Activated CD4-positive, alpha-beta T cell treated with anti-CD3 and anti-CD28 coated beads for 36 hours (primary cell): ENCODE measurements at places on chromosomes 2 and 18.

GRCh38 chr2:195838002-195838401 is 181.0 kb downstream of the SLC39A10 start:
- DNase-seq, result no peak

DNA sequence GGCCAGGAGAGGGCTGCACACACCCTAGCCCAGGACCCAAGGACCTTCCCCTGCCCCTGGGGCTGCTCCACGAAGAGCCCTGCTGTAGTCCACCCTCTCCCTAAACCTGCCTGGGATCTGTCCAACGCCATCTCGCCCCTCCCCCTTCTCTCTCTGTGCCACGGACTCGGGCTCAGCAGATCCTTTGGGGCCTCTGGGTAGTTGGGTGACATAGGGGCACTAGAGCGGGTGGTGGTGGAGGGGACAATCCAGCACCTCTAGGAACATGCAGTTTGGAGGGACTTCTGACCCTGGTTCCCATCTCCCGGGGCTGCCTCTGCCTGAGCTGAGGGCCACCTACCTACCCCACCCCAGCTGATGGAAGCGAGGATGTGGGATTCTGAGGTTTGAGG is 7.3 kb upstream of the CRYBA2 start:
- DNase-seq, result no peak

DNA sequence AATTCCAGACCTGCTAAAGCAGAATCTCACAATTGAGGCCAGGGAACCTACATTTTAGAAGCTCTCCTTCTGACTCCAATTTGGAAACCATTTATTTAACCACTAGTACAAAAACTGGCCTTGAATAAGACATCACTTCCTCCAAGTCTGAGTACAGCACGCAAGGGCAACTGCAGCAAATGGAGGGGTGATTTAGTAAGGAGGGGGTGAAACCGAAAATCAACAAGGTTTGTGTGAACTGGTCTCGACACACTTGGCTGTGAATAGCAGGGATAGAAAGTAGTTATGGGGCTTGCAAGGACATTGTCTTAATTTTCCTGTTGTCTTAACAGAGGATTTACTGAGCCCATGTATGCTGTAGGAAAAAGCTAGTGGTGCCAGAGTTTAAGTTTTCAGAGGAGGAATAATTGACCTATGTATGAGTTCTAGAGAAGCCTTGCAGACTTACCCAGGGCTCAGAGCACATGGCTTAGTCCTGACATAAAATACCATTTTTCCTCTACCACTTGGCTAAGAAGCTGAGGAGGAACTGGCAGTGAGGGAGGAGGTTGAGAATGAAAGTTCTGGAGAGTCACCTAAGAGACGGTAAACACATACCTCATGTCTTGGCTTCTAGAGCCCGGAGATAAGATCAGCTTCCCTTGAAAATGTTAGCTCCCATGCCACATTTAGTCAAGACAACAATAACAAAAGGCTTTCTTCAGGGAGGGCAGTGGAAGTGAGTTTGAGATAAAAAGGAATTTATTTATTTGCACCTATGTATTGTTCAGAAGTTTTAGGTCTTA is 114.8 kb downstream of the SMAD2 start:
- DNase-seq, result no peak

- DNase-seq, result no peak
Measured at GRCh38 chr2:10599089-10599488, 90.7 kb downstream of the NOL10 start.

DNA sequence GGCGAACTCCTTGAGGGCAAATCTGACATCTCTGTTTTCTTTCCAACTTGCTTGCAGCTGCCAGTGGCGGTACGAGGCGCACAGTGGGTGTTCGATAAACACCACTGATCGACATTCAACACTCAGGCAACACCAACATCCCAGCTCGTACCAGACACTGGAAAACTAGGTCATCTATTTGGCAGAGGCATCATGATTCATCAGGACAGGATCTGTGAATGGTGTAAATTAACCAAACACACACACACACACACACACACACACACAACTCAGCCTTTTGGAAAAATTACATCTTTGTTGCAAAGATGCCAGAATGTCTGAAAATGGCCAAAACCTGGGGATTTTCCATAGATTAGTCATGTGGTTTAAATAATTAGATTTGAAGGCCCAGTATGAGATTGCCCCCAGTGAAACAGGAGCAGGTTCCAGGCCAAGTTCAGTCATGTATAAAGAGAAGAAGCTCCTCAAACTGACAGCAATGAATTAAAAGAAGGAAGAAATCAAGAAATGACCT is 150.5 kb upstream of the NCKAP5 start:
- no peak for DNase-seq

DNA sequence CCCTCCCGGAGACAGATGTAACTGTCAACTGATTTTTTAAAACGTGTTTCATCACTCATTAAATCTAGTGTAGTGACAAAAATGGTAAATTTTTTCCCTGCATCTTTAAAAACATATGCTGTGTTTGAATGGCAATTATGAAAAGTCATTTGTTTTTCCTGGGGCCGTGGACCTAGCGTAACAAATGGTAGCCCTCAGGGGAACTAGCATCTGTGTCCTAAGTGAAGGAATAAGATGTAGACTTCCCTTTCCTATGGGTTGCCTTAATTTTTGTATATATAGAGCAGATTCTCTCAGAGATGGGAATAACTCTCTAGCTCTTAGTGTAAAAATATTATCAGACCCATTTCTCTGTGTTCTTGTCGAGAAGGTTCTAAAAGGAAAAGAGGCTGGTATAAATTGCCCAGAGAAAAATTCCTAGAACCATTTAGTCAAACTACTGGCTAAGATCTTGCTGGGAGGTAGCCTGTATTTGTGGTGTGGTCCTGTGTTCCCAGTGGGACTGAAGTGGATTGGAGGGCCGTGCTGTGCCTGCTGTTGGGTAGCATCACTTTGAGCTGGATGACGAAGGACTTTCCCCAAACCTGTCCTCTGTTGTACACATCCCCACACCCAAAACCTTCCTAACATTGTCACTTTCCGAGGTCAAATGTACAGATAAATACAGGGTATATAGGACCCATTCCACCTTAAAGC is 85.8 kb downstream of the LIMS1 start:
- DNase-seq, result no peak

DNA sequence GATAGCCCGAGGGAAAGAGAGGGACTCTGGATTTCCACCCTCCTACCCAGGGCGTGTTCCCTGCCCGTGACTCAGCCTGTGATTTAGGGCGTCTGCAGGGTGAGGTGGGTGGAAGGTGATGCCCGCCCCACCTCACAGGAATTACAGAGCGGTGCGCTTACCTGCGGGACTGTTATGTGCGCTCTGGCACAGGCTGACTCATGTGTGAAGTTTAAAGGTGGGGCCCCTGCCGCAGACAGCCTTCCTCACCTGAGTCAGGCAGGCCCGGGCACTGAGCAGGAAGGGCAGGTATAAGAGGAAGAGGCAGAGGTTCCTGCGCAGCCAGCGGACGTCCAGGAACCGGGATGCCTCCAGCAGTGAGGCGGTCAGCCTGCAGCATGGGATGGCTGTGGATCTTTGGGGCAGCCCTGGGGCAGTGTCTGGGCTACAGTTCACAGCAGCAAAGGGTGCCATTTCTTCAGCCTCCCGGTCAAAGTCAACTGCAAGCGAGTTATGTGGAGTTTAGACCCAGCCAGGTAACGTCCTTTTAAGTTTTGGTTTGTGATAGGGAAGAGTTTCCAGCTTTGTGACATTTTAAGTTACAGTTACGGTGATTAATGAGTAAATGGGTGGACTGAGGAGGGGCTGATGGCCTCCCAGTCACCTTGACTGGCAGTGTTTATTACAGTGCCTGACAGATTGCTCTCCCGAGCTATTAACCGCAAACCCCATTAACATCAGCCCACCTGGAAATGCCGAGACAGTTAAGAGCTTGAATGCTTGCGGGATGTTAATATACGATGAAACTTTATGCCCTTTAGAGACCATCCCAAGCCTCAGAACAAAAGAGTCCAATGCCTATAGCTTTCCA is 141.6 kb upstream of the TTC39C start:
- peak; percentile 53 for DNase-seq

GRCh38 chr18:3152294-3152693 is 67.5 kb downstream of the MYOM1 start:
- no peak for DNase-seq

GRCh38 chr18:22275706-22276333 is 106.4 kb downstream of the GATA6 start:
- DNase-seq, result no peak

DNA sequence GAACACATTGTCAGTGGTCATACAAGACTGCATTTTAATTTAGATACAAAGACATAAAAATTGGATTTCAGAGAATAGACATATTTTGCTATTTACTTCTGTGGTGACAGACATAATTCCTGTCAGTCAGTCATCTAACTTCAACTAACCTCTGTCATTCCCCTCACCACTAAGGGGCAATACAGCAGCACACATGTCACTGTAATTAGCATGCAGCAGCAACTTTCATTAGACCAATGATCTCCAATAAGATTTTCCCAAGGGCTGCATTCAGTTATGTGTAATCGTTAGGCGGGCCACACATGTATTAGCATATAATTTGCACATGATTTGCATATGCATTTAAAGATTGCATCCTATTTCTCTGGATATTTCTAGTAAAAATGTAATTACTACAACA is 624.5 kb downstream of the NR4A2 start:
- no peak for DNase-seq

DNA sequence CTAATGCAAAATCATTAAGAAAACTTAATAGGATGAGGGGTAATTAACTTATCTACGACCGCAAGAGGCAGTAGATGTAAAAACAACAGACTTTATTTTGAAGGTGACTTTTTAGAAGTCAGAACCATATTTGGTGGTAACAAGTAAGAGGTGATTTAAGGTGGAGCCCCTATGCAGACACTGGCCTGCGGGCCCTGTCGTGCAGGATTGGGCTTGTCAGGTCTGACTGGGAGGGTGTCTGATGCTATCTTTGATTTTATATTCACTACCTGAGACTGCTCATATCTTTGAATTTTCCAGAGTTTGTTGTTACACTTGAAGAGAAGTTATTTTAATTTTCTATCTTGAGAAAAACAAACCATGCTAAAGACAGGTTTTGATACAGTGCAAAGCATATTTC is 29.1 kb upstream of the SCLY start:
- no peak for DNase-seq

DNA sequence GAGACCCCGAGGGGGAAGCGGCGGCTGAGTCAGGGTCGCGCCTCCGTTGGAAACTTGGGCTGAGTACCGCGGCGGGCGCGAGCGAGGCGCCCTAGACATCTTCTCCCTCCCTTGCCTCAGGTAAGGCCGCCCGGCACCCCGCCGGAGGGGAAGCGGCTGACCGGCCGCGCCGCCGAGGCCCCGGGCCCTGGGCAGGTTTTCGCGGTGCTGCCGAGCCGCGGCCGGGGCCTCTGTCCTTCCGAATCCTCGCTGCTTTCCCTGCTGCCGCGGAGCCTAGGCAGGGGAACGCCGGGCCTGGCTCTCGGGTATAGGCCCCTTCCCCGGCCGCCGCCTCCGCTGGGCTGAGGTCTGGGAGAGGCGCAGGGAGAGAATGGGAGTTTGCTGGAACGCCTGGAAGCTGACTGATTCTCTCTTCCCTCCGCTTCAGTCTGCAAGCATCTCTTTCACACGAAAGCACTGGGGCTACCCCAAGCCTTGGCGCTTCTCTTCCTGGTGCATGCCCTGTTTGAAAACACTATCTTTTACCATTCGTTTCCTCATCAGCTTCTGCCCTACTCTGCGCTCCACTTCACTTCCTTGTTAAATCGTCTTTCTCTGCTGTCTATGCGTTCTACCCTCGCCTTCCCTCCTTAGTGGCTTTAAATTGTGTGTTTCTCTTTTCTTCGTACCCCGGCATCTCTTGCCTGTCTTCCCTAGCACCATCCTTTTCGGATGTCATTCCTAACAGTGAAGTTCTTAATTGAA is 652 bp downstream of the PPM1B start:
- DNase-seq, result peak; percentile 66

DNA sequence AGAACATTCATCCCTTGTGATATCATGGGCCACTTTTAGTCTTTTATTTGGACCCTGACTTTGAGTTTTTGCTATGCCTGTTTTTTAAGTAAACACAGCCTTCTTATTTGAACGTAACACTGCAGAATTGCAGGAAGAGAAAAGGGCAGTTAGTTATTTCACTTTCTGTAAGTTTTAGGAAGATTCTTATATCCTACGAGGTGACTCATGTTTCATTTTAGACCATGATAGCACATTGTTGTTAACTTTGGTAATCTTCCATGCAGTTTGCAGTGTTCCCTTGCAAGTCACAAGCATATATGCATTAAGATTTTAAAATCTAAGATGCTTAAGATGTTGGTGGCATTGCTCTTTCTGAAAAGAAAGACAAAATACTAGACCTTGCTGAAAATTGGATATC is 128.6 kb upstream of the EPC2 start:
- DNase-seq, result no peak

DNA sequence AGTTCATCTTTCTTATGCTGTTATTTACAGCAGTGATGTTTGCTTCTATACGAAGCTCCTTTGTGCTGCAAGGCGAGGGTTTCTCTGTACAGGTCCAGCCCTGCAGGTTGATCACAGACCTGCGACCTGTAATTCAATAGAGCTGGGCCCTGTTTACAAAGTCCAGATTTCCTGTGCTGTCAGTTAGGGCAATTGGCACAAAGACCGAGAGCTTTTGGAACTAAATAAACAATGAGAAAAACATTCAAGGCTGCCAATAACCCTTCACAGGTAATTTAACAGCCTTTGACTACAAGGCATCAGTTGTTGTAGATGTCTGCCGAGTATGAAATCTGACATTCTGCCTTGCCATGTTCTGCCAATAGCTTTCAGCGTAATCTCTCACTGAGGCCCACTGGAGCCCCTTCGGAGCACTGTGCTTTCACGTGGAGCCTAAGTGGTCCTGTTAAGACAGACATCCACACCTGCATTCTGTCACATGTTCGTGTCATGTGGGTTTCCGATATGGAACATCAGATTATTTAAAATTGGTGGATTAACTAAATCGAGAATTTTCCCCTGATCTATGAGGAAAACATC is 232.5 kb downstream of the PTGR3 start:
- DNase-seq, result no peak

DNA sequence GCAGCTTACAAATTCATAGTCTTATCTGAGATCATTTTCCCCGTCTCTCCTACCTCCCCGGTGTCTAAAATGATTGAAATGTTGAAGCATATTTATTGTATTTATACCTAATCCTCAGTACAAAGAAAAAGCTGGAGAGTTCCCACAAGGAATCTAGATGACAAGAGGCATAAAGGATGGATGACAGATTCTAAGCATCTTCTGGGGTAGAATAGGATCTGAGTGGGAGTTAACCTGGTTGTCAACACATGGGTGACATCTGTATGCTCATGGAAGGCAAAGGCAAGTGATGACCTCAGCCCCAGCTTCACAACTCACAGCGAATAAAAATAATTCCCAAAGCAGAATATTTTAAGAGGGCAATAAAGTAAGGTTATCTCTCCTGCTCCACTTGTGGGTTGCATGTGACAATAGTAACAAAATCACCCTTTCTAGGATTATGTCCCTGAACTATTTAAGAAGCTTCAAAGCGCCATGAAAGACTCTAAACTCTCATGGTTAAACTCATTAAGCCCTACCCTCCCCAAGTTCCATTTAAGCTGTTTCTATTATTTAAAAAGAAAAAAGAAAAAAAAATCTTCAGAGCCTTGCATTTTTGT is 32.2 kb downstream of the SGPP2 start:
- no peak for DNase-seq
